OCI-LY7 (cell line): ENCODE measurements at places on chromosomes 5 and 9. TPM values are rescaled to one million over a fixed set of nuclear protein-coding genes. Genes with fewer than 3 reads are reported as not detected.

DNA sequence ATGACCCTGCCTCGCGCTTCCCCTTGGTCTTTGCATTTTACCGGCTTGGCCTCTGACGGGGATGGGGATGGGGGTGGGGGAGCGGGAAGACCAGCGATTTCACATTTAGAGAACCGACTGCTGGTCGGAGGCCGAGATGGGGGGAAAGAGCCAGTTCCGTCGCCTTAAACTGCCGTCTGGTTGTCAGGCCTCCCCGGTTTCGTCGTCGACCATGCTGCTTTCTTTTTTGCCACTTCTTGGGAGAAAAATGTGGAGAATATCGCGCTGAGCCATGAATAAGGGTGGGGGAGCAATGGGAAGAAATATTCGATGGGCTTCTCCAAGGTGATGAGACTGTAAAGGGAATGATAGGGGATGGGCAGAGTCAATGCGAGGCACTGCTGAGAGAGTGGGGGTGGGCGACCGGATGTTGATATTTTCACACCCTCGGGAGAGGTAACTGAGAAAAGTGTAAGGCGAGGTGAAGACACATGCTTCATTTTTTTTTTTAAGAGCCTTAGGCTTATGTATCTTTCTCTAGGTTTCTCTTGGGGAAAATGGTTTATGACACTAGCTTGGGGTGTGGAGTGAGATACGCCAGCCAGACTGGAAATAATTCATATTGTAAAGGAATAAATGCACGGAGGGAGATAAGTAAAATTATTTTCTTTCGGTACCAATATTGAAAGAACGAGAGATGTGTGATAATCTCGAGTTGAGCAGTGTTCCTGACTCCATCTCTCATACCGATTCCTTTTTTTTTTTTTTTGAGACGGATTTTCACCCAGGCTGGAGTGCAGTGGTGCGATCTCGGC, 1.1 kb downstream of the KIF2A start:
- DNase-seq, result peak; percentile 71

DNA sequence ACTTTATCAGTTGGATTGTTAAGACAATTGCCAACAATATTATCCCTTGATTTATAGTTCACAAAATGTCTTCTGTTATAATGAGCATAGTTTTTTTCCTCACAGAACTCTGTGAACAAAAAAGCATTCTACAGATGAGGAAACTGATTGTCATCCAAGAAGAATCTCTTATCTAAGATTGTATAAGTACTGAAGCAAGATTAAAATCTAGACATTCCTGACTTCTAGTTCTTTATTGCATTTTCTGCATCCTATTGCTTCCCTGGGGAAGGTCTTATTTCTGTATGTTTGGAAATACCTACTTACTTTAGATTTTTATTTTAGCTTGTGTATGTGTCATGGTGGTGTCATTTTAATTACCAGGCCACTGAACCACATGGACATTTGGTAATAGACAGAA, 884.9 kb upstream of the WWC1 start:
- DNase-seq, result no peak

DNA sequence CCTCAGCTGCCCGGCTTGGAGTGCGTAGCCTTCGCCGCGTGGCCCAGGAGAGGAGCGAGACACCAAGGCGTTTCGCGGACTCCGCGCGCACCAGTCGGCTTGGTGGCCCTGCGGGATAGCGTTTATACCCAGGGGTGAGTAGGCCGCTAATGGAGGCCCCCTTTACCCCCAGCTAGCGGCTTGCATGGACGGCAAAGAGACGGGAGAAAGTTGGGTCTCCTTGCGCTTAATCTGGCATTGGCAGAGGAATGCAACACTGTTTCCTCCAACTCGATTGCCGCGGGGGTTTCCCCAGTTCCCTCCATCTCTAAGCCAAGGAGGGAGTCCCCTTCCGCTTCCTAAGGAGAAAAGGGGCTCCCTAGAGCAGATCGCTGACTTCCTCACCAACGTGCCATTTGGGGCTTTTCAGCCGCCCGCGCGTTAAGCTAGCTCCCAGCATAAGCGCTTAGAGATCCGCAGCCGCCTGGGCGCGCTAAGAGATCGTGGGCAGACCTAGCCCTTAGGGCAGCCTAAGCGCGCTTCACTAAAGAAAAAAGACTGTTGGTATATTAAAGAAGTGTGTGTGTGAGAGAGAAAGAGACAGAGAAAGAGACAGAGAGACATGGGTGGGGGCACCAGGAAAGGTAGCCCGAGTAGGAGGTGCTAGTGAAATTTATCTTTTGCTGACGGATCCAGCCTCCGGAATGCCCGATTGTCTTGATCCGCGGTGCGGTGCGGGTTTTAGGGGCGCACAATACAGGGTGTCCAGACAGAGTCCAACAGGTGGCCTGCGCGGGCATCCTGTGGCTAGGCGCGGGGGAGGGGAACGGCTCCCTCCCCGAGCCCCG, 597.9 kb upstream of the SGCD start:
- DNase-seq, result no peak

- DNase-seq, result no peak
Observed at GRCh38 chr9:99286536-99286935, 64.5 kb downstream of the SEC61B start.

- no peak for DNase-seq
Observed at GRCh38 chr5:148937830-148938521, 111.6 kb downstream of the ADRB2 start.

- no peak for DNase-seq
Observed at GRCh38 chr5:154881986-154882385, 23.6 kb downstream of the CNOT8 start.

DNA sequence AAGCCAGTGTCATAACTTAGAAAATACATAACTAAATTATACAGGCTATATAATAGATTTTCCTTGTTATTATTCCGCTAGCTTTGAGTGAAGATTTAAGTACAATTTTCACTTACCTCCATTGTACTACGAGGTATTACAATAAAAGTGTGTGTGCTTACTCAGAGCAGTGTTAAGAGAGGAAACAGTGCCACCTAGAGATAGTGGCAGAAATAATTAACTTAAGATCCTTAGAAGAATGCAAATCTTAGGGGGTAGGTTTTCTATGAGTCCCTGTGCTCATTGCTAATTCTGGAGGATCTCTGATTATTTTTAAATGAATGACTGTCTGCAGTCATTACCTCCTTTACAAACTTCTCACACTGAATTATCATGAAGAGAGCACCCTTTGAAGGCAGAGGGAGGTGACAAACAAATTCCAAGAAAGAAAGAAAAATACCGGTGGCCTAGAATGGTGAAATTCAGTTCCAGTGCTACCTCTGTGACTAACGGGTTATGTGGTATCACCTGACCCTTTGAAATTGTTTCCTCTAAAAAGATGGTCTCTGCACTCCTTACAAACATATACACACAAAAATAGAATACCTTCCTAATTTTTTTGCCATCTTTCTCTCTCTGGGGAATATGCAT, 379.8 kb downstream of the TRIM36 start:
- peak; percentile 32 for DNase-seq

The RMRP gene
- total RNA-seq, result 4,033 and 12,624 TPM in 2 replicates

The SPATA31D4 gene
- not detected in 2 replicates for total RNA-seq
